ENCODE measurements at places on chromosomes 11 and 22.

DNA sequence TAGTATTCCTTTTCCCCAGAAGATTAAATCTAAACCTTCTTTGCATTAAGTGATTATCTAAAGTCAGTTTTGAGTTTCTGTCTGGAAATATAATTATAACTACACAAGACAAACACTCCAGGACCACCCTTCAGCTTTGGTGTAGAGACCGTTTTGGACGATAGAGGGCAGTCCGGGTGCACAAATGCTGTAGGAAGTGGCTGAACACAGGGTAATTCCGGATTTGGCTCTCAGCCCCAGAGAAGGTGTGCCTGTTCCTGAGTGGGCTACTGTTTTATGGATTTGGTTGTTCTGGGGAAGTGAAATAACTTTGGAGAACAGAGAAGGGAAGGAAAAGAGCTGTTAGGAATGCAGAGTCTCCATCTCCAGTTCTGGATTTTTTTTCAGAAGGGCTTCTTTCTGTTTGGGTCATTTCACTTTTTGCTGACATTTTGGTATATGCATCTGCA, 14.8 kb downstream of the EXT2 start:
- DNase-seq: no peak

GRCh38 chr22:22239311-22239939, 5.2 kb upstream of the VPREB1 start:
- no peak for DNase-seq

- no peak for DNase-seq
These were observed 190.6 kb downstream of the GUCY1A2 start for GRCh38 chr11:106827687-106828086.

DNA sequence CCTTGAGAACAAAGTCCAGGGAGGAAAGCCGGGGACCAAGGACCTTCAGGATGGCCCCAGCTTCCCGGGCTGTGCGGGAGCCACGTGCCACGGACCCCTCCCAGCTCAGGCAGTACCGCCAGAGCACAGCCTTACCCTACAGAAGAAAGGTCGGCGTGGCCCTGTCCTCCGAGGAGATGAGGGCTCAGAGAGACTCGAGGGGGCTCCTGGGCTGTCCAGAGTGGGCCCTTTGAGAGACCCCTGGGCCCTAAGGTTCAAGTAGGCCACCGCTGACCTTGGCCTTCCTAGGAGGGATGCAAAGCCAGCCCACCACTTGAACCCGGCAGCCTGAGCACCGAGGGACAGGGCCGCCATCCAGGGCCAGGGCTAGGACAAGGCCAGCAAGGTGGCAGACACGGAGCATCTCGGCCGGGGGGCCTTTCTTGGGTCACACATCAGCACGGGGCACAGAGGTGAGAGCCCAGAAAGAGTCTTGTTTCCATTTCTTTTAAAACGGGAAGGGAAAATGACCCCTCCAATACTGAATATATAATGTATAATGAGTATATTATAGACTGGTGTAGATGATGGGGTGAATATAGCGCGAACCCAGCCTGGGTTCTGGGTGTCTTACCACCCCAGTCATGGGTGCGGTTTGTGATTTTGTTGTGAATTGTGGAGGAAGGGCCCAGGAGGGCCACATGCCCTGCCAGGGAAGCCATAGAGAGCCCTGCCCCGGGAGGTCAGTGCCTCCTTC, 34.4 kb upstream of the PPARA start:
- no peak for DNase-seq

GRCh38 chr11:80031014-80031600, 590.3 kb upstream of the TENM4 start:
- no peak for DNase-seq

- DNase-seq: peak; percentile 49
These were observed 6.0 kb upstream of the OR52E6 start for GRCh38 chr11:5847711-5848110.

GRCh38 chr11:8689726-8690255, 7.2 kb downstream of the RPL27A start:
- DNase-seq: no peak

- no peak for DNase-seq
These were observed 1.1 kb downstream of the POLD3 start for GRCh38 chr11:74593463-74593862.

- no peak for DNase-seq
These were observed 65.9 kb downstream of the PHF21A start for GRCh38 chr11:46055371-46055770.

DNA sequence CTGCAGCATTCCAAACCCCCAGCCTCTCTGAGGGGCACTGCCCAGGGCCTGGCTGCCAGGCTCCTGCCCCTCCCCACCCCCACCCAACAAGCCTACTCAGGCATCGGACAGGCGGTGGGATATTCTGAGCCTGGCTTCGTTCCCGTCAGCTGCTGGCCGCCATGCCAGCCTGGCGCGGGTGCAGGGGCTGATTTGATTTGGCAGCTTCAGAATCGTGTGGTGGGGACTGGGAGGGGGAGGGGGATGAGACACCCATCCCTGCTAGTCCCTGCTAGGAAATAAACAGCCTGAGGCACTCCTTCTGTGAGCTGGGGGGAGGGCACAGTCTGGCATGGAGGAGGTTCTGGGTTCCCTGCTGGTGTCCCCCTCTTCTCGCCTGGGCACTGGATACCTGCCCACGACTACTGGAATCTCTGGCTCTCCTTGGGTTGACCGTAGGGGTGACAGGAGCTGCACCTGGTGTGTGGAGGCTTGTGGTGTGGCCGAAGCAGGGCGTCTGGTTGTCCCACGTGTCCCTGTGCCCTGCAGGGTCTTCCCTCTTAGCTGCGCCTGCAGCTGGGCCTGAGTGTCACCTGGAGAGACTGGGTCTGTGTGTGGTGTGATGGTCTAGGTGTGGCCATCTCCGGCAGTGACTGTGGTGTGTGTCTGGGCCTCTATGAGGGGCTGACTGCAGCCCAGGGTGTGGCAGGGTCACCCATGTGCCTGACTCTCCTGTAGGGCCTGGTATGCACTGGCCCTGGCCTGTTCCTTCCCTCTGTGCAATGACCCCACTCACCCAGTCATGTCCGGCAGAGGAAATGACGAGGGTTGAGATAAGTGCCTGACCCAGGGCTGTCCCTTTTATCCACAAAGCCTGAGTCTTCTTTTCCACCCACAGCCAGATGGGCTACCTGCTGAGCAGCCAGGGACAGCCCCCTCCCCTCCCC, 42.2 kb downstream of the PDE2A start:
- DNase-seq: no peak

- no peak for DNase-seq
These were observed 12.2 kb downstream of the MRPL21 start for GRCh38 chr11:68891351-68891948.

GRCh38 chr11:124122123-124122522, 6.9 kb downstream of the VWA5A start:
- DNase-seq: no peak

Data from CMK (cell line).